Pons (tissue), 1 donor: ENCODE measurements at places on chromosomes 6 and 20.

DNA sequence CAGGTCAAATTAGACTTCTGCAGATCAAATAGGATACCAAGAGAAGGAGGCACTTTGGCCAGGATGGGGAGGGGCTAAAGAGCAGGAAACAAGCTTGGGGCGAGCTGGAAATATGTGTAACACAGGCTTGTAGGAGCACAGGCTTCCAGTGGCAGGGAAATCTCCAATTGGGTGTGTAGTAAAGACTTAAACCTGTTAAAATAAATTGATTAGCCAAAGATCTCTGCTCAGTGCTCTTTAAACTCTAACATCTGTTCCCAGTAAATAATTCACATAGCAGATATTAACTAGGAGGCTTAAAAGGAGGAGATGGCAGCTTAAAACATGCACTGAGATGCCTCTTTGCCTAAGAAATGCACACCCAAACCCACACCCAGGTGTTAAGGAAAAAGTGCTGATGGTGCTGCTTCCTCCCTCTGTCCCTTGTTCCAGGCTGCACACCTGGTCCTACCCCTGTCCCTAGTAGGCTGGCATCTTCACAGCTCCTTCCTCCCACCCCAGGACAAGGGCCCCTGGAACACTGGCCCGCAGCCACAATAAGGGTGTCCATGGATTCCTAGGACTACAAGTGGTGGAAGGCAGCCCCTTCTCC, 93.5 kb upstream of the MLN start:
- no peak for DNase-seq

- no peak for DNase-seq
These were observed 7.4 kb upstream of the ULBP3 start for GRCh38 chr6:150076196-150076893.

GRCh38 chr20:41309817-41310216, 7.7 kb downstream of the ZHX3 start:
- no peak for DNase-seq

DNA sequence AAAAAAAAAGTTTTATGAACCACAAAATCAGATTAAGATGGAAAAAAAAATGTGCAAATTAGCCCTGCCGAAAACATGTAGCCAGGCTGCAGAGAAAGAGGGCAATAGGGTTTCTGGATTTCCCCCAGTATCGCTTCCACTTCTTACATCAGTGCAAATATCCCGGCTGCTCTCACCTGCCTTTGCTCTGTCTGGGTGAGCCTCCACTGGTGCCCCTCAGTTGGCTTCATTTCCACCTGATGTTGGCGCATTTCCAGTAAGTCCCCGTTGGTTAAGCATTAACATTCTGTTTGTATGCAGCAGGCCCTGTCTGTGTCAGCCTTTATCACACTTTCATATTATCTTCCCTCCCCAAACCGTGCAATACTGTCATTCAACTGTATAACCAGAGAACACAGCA, 215.1 kb downstream of the CBLN4 start:
- no peak for DNase-seq

DNA sequence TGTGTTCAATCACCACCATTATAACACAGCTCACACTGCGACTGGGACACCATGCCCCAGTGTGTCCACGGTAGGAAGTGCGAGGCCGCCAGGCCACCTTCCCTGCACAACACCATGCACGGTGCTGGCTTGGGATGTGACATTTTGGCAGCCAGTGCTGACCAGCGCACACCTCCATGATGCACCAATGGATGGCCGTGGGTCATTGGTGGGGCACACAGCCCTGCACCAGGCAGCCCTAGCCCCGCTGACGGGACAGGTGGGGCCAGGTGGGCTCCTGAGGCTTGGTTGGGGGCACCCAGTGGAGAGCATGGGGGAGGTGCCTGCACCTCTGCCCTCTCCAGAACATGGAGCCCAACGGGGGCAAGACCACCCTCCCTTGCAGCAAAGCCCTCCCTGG, 18.2 kb upstream of the FRMD1 start:
- no peak for DNase-seq

DNA sequence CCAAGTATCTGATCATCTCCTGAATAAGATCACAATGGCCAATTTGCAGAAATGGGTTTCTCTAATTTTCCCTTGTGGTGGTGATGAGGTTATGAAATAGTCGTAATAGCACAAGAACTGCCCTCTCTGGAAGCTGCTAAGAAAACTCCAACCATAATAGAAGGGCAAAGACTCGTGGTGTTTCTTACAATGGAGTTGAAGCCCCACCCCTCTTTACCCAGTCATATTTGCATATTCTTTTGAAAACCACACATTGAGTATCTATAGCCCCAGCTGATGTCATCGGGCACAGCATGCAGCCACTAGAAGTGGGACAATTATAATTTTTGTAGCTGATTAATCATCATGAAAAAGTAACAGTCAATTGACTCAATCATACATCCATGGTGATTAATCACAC, 452.1 kb upstream of the POU3F2 start:
- DNase-seq, result no peak

- DNase-seq, result no peak
These were observed 42.3 kb downstream of the KIF13A start for GRCh38 chr6:17945111-17945510.

DNA sequence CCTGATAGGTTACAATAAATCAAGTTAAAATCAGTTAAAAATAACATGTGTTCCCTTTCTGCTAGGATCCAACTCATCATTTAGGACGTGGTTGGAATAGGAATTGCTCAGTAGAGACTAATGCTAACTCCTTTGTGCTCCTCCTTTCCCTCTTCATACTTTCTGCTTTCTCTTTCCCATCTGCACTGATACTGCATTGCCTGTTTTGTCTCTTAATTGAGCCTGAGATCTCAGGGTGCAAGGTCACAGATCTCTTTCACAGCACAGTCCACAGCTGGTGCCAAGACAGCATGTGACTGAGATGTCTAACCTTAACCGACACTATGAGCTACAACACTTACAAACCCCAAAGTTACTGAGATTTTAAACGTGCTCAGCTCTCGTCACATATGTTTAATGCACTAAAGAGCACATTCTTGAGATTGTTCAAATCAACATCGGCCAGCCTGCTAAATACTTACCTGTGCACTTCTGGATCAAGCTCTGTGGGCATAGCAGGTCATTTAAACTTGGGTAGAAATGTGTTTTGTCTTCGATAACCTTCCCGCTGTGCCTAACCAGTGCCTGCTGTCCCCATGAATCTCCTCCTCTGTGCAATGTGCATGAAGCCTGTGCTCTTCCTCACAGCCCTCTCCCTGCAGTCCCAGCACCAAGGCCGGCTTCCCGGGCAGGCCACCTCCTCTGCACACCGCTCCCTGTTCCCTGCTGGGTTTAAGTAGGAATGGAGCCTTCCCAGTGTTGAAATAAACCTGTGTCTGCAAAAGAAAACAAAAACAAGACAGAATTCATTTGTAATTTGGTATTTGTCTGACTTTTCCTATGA, 39.6 kb upstream of the AFDN start:
- no peak for DNase-seq

DNA sequence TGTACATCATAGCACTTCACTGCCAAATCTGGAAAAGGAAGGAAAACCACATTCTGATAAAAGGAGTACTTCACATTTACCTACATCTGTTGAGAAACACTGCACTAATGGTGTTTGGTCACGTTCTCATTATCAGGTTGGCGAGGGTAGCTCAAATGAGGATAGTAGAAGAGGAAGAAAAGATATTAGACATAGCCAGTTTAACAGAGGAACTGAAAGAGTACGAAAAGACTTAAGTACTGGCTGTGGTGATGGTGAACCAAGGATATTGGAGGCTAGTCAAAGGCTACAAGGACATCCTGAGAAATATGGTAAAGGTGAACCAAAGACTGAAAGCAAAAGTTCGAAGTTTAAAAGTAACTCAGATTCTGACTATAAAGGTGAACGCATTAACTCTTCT, 32.0 kb upstream of the GJA10 start:
- DNase-seq, result no peak

GRCh38 chr20:62088258-62089127, 22.8 kb upstream of the TAF4 start:
- DNase-seq, result no peak

- DNase-seq, result no peak
These were observed 764.8 kb upstream of the ADGRB3 start for GRCh38 chr6:67870321-67870720.

- DNase-seq, result peak; percentile 24
These were observed 33.5 kb upstream of the SYNCRIP start for GRCh38 chr6:85676086-85676729.

GRCh38 chr6:137783710-137784109, 83.3 kb upstream of the TNFAIP3 start:
- DNase-seq, result no peak

DNA sequence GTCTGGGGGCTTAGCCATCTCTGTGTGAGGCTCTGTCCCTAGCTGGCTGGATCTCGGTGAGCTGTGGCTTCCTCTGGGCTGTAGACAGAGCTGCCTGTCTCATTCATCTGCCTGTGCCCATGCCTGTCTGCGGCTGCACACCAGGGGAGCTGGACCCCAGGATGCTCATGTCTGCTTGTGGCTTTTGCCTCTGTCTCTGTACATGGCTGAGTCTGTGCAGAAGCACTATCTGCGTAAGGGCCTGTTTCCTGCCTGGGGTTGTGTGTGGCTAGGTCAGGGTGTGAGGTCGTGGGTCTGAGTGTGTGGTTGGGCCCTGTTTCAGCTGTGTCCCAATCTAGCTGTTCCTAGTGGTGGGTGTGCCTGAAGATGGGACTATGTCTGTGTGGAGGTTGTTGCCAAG, 68.2 kb downstream of the CDH22 start:
- DNase-seq, result no peak

- no peak for DNase-seq
These were observed 120.8 kb upstream of the TNFAIP3 start for GRCh38 chr6:137746264-137746663.

- no peak for DNase-seq
These were observed 31.8 kb downstream of the RNASET2 start for GRCh38 chr6:166924531-166924930.

- DNase-seq, result no peak
These were observed 68.5 kb downstream of the ECT2L start for GRCh38 chr6:138864343-138864890.
